ENCODE measurements at places on chromosomes 2 and 18.
A peak's percentile ranks its signal among the peaks of the same experiment; 100 is the strongest.

DNA sequence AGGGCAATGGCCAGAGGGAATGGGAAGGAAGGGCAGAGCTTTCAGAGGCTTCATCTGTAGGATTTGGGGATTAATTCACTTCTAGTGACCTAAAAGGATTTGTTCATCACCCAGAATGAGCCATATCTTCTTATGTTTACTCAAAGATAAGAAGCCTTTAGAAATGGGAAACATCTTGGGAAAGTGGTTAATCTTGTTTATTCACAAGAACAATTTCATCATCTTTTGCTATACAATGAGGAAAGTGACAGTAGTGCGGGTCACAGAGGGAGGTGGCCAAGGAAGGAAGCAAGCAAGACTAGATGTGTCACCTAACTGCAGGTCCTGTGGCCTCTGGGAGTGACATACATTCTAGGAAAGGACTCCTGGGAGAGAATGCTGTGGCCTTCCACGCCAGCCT is 140.4 kb upstream of the ALPP start:
- DNase-seq = no peak

DNA sequence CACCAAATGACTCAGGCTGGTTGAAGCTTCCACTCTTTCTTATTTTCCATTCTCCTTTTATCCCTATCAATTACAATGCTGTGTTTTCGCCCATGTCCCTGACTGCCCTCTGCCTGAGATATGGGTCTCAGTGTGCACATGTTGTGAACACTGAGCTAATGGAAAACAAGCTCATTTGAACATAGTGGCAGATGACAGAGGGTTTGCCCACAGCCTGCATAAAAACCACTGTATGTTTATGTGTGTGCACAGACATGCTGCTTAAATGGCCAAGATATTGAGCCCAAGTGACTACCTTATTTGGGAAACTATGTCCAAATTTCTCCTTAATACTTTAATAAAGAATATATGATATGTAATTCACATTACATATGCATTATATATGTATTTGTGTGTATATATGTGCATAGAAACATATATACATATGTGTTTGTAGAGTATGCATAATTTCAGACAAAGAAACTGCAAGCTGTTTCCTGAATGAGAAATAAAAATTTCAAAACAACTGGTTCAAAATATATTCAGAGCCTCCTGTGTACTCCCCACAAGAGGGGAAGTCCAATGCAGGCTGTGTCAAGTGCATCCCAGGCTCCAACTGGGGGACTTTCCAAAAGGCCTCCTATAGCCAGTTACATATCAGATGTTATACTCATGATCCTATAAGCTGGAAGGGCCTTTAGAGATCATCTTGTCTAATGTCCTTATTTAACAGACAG is 92.7 kb upstream of the CD302 start:
- DNase-seq = no peak

DNA sequence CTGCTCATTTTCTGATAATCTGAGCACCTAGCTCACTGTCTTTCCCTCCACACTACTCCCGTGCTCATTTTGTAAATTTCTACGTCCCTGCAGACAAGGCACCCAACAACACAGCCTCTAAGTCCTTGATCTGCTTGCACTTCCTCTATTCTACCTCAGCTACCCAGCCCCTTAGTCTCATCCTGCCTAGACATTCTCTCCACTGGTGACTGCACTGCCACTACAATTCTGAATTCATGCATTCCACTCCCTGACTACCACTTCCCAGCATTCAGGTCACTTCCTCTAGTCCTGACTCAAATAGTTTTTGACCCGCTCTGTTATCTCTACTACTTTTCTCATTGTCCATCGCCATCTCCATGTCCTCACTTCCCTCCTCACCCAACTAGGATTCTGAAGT is 155.7 kb downstream of the DYM start:
- no peak for DNase-seq

GRCh38 chr2:131009713-131010475 is 83.4 kb downstream of the FAM168B start:
- no peak for DNase-seq

- no peak for DNase-seq
Observed at GRCh38 chr18:48629730-48630324, 91.0 kb downstream of the CTIF start.

DNA sequence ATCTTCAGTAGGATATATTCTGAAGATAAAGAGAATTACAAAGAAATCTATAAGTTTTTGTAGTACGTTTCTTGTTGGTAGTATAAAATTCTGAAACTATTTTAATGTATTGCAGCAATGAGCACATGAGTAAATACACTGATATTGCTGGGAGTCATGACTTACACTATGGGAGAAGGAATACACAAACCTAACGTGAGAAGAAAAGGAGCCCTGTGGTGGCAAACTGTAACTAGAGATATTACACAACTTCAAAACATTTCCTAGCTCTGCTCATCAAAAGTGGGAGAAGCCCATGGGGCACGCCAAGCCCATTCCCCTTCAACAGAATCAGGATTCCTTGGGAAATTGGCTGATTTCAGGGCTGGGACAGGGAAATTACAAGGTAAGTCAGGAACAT is 20.5 kb downstream of the SPIRE1 start:
- DNase-seq = no peak

GRCh38 chr2:163155279-163155883 is 316.8 kb upstream of the KCNH7 start:
- DNase-seq = peak; percentile 2

- DNase-seq = peak; percentile 59
Observed at GRCh38 chr2:192993059-192993458, 798.3 kb upstream of the TMEFF2 start.

GRCh38 chr2:64646007-64646880 is 7.5 kb downstream of the SERTAD2 start:
- peak; percentile 23 for DNase-seq

DNA sequence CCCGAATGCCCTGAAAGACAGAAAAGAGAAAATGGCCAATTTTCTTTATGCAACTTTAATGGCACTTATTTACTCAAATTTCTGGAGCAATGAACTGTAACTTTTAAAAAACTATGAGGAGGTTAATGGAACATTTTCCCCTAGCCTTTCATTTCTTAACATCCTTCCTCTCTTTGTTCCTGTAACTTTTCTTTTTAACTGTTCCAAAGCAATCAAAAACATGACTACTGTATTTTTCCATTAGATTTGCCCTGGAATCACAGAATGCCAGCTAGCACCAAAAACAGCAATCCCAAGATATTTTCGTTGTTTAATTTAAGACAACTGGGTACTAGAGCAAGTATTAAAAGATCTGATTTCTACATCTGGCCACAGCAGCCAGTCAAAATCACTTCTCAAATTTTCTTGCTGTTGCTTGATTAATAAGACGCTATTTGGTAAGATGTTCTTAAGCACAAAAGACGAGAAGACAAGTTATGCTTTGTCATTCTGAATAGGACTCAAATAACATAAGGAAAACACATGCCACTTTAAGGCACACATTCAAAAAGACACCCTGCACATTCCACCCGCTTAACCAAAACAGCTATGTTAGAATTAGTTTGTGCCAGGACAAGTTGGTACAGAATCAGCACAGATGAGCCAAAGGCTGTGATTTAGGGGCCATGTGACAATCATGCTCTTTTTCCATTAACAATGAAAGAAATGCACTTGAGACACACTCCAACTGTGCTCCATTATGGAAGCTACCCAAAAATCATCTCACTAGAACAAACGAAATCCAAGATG is 3.6 kb downstream of the STARD7 start:
- no peak for DNase-seq

DNA sequence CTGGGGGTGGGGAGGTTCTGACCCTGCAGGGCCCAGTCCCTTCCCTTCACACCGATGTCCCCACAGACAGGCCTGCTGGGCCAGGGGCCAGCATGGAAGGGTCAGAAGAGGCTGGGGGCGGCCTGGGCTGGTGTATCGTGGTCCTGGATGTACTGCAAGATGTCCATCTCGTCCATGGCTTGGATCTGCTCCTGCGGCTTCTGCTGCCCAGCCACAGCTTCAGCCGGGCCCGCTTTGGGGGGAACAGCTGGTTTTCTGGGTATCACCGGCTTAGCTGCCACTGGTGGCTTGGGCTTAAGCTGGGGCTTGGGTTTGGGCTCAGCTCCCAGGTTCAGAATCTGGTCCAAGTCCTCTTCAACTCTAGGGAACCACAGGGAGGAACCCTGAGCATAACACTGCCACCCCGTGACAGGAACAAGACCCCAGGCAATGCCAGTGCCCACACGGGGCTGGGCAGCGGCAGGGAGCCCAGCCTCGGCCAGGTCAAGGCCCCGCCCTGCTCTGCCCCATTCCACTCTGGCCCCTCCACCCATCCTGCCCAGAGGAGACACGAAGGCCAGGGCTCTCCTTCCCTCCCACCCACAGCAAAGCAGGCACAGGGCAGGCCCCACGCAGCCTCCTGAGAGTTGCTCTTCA is 31.9 kb downstream of the HS1BP3 start:
- no peak for DNase-seq

DNA sequence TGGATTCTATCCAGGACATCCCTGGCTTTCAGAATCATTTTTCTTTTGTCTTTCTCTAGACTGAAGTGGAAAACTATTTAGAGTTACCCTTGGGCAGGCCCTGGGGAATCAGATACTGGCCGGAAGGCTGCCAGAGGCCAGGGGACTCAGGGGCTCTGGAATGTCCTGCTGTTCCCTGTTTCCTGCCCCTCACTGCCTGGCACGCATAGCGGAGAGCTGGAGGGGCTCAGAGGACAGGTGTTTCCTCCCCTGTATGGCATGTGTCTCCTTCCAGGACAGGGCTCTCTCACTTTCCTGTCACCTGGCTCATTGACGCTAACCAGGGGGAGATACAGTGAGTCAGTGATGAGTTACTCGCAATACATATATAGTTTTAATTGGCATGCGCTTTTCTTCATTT is 38.8 kb downstream of the DYSF start:
- no peak for DNase-seq
